Right hindlimb (tissue), 1 donor: ENCODE measurements at places on chromosomes 12 and 14.

GRCh38 chr14:64049616-64050381 is 197.0 kb downstream of the SYNE2 start:
- no peak for DNase-seq

DNA sequence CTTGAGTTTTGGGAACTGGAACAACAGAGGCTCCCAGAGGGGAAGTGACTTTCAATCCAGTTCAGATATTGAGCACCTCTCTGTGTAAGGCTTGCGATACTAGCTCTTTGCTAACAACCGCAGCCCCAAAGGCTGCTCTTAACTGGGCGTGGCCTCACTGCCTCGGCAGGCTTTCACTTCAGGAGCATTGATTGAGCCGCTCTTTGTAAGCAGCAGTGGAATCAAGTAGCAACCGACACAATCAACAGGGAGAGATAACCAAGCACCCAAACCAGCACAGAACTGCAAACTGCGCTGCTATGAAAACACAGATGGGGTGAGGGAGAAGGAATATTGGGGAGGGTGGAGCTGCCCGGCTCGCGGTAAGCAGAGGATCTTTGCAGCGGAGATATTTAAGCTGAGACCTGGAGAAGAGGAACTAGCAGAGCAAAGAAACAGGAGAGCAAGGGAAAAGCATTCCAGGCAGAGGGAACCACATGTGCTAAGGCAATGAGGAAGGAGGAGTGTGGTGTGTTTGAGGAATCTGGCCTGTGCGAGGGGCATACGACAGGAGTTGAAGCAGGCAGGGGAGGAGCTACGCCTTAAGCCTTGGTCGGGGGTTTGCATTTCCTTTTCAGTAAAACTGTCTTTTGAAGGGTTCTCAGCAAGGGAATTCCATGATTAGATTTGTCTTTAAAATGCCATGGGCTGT is 17.3 kb upstream of the YY1 start:
- DNase-seq: peak; percentile 56

DNA sequence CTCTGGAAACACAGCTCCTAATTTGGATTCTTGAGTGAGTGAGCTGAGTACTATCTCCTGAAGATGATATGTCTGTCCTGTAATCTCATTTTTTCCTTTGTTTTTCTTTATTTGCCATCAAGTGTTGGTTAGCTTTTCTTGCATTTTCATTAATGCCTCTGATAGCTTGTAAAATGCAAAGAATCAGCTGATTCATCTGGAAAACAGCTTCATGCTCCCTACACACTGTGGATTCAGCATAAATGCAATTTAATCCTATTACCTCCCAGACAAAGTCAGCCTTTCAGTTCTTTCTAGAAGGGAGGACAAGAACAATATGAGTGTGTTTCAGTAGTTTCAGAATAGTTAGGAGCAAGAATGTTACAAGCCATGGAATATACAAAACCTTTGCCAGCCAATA is 79.4 kb downstream of the DACT1 start:
- DNase-seq: no peak

DNA sequence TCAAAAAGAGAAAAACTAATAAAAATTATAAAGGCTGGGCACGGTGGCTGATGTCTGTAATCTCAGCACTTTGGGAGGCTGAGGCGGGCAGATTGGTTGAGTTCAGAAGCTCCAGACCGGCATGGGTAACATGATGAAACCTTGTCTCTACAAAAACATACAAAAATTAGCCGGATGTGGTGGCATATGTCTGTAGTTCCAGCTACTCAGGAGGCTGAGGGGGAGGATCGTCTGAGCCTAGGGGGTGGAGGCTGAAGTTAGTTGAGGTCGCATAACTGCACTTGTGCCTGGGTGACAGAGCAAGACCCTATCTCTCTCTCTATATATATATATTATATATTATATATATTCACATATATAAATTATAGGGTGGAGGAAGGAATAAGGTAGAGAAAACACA is 32.5 kb upstream of the ANO2 start:
- no peak for DNase-seq

GRCh38 chr14:70602254-70602653 is 1.8 kb upstream of the MED6 start:
- no peak for DNase-seq

- no peak for DNase-seq
Observed at GRCh38 chr12:104672501-104673265, 215.9 kb downstream of the CHST11 start.

- DNase-seq: no peak
Observed at GRCh38 chr12:115761784-115762183, 515.7 kb downstream of the MED13L start.

- DNase-seq: peak; percentile 87
Observed at GRCh38 chr14:102544046-102544746, 34.6 kb upstream of the ANKRD9 start.

- DNase-seq: no peak
Observed at GRCh38 chr14:59086241-59086882, 102.1 kb upstream of the DAAM1 start.

GRCh38 chr14:85701763-85702162 is 171.8 kb downstream of the FLRT2 start:
- DNase-seq: no peak

DNA sequence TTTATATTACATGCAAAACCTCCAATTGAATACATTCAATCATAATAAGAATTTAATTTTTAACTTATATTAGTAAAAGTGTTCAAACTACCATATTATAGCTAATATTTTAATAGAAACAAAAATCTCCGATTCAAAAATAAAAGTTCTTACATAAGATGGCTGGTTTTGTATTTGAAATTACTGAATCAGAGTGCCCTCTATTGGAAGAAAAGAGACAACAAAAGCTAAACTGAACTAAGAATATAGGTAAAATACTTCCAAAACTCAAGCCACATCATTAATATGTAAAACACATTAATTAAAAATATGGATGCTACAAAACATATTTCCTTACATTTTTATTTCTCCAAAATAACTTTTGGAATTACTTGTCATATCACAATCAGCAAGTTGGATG is 120.3 kb downstream of the GARIN6 start:
- DNase-seq: no peak

DNA sequence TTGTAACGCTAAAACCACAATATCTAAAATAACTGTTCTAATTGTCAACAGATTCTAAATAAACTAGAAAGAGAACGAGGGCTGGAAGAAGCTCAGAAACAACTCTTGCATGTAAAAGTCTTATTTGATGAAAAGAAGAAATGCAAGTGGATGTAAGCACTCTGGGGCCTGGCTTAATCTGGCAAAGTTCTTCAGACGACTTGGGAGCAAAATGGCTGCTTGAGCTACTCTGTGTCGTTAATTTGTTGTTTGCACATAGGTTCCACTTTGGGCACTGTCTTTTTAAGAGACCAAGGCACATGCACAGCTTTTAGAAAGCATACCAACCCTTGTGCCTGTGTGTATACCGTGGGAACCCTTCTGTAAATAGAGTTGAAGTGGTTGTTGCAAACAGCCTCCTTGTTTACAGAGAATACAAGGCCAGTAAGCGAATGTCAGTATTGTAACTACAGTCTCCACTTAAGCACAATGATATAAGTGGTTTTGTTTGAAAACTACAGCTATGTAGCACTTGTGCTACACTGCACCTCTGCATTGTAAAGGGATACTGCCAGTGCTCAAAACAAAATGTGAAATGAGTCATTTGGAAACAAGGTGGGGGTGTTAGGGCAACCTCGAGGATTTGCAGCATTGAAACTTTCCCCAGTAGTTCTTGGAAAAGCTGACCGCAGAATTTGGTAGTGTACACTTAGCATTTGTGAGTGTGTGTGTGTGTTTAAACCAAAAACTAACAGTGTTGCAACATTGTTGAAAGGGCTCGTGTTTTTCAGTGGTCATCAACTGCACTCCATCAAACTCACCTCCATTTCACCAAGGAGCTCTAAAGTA is 154.3 kb downstream of the CEP83 start:
- DNase-seq: no peak

DNA sequence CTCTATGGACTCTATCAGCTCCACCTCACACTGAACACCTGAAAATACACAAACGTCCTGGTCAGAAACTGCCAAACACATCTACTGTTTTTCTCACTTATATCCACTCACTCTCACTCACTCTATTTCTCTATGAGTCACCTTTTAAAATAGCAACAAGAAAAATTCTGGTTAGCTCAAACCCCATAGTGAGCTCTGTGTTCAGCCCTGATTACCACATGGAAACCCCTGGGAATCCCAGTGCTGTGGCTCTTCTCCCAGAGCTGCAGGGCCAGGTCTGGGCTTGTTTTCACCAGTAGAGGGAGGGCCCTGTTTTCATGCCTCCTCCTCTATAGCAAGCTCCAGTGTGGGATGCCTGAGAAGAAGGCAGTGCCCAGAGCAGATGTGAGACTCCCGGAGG is 1126.1 kb downstream of the TMEM121 start:
- DNase-seq: no peak

DNA sequence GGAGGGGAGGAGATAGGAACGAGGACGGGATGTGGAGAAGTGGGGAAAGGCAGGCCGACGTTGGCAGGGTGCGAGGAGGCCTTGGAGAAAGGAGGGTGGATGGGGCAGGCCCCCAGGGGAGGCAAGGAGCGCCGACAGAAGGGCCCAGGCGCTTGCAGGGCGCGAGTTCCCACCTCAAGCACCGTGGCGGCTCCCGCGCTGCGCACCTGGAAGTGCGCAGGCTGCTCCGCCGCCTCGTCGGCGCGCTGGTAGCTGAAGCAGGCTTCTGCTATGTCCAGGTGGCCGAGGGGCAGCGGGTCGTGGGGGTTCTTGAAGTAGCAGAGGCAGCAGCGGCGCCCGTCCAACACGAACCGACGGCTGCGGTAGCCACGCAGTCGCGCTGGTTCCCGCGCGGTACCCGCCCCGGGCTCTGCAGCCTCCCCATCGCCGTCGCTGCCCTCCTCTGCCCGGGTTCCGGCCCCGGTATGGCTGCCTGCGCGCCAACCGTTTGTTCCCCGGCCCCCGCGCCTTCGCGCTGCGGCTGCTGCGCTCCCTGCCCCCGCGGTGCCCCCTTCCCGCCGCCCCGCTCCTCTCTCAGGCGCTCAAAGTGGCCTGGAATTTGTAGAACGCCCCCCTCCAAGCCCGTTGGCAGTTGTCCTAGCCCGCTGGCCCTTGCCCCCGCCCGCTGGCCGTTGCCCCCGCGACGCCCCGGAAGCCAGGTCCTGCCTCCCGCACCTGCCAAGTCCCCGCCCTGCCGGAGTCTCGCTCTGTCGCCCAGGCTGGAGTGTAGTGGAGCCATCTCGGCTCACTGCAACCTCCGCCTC is 1.1 kb upstream of the ACTR6 start:
- DNase-seq: peak; percentile 62
